ENCODE measurements at places on chromosomes 3 and 15.

GRCh38 chr3:95655363-95655986 is 1158.9 kb upstream of the EPHA6 start:
- DNase-seq = no peak

GRCh38 chr15:69465253-69465652 is 12.6 kb downstream of the RPLP1 start:
- no peak for DNase-seq

DNA sequence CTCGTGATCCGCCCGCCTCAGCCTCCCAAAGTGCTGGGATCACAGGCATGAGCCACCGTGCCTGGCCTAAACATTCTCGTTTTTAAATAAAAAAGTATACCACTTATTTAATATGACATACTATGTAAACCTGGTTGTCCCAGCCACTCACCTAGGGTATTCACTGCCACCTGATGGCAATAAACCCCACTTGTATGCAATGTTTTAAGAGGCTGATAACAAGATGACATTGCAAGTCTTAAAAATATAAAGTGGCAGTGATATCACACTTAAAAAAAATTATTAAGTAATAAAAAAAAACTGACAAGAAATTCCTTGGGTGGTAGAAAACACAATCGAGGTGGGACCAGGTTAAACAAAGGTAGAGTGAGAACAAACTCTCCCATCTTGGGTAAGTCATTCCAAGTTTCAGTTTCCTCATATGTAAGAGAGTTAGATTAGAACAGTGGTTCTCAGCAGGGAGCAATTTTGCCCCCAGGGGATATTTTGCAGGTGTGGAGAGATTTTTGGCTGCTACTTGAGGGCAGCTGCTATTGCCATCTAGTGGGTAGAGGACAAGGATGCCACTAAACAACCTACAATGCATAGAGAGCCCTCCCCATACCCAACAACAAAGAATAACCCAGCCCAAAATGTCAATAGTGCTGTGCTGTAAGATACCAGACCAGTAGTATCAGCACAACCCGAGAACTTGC is 14.5 kb downstream of the ARF4 start:
- DNase-seq = no peak

- no peak for DNase-seq
These were observed 92.3 kb downstream of the RBMS3 start for GRCh38 chr3:29373131-29373680.

Measured in stimulated activated CD8-positive, alpha-beta memory T cell treated with anti-CD3 and anti-CD28 coated beads, Interleukin-15, amount 100 ng/mL, for 24 hours (primary cell).